ENCODE measurements at places on chromosomes 11 and 22.

GRCh38 chr11:19614370-19614940, 98.2 kb upstream of the NAV2 start:
- no peak for DNase-seq

DNA sequence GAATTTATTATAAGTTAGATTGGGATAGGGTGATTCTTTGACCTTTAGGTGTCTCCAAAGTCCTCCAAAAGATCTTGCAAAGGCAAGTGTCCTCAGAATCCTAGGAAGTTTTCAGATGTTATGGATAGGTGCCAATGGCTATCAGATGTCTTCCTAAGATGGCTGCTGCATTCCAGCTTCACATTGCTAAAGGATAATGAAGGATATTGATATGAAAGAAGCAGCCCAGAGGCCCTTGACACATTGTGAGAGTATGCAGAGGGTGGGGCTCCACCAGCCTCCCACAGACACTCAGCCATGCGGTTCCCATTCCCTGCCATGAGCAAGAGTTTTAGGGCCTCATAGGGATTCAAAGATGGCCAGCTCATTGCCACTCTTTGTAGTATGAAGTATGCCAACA, 22.3 kb upstream of the GLYATL2 start:
- DNase-seq: no peak

GRCh38 chr11:96055706-96056387, 131.9 kb upstream of the MTMR2 start:
- DNase-seq: peak; percentile 51

GRCh38 chr11:748007-748359, 719 bp downstream of the TALDO1 start:
- DNase-seq: no peak

GRCh38 chr11:121452609-121453150, at the start of gene SORL1-AS1:
SORL1-AS1 (minus strand) TSS chr11:121452967.
- peak; percentile 56 for DNase-seq

DNA sequence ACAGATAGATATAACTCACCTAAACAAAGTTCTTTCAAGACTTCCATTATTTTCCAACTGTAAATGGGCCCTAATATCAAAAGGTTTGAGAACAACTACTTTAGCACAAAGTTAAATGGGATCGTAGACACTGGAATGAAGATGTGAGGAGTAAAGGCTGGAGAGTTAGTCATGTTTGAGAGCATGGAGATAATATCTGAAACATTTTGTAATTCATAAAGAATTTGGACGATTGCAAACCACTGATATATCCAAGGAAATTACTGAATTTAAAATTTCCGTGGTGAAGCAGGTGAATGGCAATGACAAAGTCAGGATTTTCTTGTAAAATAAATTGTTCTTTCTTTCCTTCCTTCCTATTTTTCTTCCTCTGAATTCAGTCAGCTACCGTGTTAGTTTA, 564.9 kb downstream of the CNTN5 start:
- DNase-seq: no peak

DNA sequence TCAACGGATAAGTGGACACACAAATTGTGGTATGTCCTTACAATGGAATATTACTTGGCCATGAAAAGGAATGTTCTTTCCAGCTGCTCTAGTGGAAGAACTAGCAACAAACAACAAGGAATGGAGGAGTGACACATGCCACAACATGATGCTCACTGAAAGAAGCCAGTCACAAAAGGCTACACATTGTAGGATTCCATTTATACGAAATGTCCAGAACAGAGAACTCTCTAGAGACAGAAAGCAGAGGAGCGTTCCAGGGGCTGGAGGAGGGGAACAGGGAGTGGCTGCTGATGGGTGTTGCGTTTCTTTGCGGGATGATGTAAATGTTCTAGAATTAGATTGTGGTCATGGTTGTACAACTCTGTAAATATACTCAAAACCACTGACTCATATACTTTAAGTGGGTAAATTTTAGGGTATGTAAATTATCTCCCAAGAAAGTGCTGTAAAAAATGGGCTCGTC, 32.4 kb upstream of the PDGFB start:
- no peak for DNase-seq

GRCh38 chr11:2828585-2829330, 56.8 kb downstream of the CDKN1C start:
- no peak for DNase-seq

DNA sequence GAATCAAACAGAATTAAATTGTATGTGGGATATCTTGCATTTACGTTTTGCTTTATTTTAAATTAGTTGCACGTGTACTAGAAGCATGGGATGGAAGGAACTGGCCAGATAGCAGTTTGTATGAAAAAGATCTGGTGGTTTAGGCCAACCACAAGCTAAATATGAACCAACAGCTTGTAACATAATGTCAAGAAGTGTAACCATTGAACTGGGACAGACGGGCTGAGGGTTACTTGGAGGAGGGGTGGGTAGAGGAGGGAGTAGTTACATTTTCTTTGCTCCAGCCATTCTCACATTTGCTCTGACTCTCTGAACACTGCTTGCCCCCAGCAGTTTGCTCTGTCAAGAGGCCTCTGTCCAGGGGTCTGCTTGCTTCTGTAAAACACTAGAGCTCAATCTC, 31.7 kb upstream of the CXCR5 start:
- DNase-seq: no peak

DNA sequence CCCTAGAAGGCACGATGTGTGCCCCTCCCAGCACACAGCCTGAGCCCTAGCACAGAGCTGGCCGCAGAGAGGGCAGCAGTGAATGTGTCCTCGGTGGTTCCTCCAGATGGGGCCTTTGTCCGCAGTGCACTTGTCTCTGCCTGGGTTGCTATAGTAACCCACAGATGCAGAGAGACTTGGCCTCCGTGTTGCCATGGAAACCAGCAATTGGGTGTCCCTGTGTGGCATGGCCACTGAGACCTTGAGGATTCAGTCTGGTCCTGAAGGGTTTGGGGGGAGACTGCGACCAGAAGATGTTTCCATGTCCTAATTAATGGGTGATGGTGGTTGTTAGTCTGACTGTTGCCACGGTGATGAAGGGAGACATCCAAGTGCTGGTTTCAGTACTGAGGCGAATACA, 42.6 kb upstream of the TUB start:
- no peak for DNase-seq

DNA sequence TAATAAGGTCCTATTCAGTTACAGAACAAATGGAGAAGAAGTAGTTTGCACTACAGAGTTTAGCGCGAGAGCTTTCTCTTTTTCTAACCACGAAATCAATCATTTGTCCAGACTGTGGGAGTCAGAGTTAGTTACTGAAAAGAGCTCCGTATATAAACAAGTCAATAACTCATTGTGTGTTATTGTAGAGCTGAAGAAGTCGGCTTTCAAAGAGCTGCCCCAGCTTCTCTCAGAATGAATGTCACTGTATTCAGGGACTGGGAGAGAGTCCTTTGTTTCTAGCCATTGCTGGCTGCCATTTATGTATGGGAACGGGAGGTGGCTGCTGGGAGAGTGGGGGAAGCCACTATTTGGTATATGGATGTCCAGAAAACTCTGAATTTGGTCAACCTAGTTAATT, 227.8 kb downstream of the DCDC1 start:
- no peak for DNase-seq

DNA sequence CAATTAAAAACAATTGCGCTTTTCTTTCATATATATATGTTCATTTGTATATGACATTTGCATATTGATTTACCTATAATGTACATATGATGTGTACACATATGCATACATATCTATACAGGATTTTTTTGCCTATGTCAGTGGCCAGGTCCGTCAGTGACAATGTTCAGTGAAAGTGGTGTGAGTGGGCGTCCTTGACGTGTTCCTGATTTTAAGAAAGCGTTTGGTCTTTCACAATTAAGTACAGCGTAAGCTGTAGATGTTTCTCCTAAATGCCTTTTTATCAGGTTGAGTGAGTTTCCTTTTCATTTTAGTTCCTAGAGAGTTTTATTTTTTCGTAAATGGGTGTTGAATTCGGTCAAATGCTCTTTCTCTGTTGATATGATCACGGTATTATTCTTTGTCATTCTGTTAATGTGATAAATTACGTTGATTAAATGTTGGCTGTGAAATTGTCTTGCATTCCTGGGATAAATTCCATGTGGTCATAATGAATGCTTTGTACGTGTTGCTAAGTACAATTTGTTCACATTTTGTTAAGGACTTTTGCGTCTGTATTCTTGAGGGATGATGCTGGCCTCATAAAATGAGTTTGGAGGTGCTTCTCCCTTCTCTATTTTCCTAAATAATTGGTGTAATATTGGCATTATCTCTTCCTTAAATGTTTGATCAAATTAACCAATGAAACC, 10.6 kb upstream of the GNB1L start:
- DNase-seq: no peak

- DNase-seq: no peak
These were observed 10.1 kb downstream of the RAG1 start for GRCh38 chr11:36577859-36578258.

GRCh38 chr11:83554876-83555275, 268.7 kb upstream of the CCDC90B start:
- DNase-seq: no peak

GRCh38 chr11:106581399-106581798, 436.9 kb downstream of the GUCY1A2 start:
- no peak for DNase-seq

- DNase-seq: no peak
These were observed 13.1 kb downstream of the C11orf96 start for GRCh38 chr11:43955381-43956118.

DNA sequence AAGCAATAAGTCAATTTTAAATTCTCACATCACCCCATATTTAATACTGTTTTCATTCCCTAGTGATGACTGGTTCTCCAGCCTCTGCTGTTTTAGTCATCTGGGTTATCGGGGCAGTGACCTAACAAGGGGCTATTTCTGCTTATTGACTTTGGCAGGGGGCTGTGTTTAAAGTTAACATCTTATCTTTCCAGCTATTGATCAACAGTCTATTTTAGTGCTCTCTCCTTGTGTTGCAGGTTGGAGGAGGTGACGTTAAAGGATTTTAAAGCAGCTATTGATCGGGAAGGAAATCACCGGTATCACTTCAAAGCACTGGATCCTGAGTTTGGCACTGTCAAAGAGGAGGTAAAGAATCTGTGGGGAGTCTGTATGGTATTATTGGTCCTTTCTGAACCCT, 7.7 kb upstream of the DLAT start:
- no peak for DNase-seq

DNA sequence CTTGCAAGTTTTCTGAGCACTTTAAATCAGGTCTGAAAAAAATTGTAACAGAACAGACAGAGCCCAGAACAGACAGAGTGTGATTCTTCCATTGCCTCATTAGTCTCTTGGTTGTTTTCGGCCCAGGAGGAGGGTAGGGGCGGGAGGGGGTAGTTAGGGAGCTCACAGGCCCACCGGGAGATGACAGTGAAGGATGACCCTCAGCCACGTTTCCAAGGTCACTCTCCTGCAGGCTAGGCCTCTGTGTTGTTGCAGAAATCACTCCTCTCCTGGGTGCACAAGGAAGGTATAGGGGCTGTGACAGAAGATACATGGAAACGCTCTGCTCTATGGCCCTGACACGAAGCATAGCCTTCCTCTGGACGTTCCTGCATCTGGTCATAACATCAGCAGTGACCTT, 69.3 kb downstream of the ABTB2 start:
- no peak for DNase-seq

DNA sequence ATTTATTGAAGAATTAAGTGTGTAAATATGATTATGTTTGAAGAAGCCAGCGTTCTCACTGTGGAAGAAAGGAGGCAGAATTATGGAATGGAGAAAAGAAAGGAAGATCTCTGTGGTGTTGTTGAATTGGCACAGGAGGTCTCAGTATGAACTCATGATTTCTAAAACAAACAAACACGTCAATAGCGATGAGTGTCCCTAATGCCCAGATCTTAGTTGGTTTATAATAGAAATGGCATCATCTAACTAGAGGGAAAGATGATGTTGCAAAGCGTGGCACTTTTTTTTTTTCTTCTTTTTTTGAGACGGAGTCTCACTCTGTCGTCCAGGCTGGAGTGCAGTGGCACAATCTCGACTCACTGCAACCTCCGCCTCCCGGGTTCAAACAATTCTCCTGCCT, 39.2 kb upstream of the SLN start:
- no peak for DNase-seq

DNA sequence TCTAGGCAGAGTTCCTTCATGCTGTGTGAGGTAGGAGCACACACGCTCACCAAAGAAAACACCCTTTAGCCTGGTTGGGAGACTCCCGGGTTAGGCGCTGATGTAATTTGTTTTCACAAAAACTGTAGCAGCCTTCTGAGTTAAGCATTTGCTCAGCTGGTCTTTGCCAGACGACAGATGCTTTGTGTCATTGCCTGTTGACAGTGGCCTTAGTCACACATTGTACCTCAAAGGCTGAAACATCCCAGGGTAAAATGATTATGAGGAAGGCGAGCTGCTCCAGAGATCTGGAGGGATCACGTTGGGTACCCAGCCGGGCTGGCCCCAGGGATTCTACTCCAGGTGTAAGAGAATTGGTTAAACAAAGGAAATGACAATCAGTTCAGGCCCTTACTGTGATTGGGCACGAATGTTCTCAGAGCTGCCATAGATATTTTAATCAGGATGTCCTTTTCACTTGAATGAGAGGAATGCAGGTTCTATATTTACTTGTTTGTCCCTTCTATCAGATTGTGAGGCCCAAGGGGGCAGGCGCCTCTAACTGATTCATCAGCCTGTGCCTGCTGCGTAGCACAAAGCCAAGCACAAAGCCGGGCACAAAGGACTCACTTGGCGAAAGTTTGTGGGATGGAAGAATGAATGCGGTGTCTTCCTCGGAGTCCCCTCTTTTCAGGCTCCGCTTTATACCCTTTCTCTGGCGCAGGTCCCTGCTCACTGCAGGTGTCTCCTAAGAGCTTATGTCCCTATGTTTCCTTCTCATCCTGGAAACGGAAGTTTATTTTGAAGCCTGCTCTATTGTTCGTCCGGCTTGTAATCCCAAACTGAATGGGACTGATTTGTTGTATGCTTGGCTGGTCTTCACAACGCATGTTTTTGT, 47.1 kb downstream of the ADM start:
- no peak for DNase-seq

DNA sequence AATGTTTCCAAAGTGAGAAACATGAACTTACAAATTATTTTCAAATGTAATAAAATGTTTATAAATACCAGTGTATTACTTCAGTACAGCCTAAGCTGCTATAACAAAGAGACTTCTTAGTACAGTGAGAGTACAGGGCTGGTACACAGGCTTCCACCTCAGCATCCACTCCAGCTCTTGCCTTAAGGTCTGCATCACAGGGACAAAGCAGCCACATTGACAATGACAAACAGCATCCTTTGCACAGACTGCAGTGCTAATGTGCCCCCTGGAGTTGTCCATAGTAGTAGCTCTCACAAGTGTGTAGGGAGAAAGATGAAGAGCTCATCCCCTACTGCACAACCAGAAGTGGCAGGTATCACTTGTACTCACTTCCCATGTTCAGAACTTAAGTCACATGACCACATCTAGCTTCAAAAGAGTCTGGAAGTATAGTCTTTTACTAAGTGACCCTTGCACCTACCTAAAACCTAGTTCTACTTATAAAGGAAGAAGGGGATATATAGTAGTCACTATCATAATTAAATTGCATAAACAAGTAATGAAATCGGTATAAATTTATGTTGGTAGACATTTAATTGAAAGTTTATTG, 10.7 kb upstream of the LIPT2 start:
- DNase-seq: no peak

DNA sequence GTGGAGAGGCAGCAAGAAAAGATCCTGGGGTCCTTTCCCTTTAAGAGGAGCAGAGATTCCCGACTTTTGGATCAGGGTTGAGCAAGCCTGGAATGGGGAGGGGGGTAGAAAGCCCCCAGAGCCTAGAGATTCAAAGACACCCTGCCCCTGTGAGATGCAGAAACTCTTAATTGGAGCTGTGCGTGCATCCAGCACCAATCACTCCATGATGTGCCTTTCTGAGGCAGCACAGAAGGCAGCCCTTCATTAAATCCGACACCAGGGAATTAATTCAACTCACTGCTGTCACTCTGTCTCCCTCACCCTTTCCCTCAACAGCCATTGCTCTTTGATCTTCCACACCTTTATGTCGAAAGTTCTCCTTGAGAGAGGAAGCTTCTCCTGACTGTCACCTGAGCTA, 43.0 kb downstream of the DSCAML1 start:
- no peak for DNase-seq

Measured in stimulated activated CD8-positive, alpha-beta memory T cell treated with anti-CD3 and anti-CD28 coated beads, Interleukin-4, amount 100 ng/mL, for 48 hours (primary cell).